DMS153 (cell line): ENCODE measurements at places on chromosomes 2 and 18.

- DNase-seq = no peak
Observed at GRCh38 chr2:1641523-1641922, 102.8 kb downstream of the PXDN start.

DNA sequence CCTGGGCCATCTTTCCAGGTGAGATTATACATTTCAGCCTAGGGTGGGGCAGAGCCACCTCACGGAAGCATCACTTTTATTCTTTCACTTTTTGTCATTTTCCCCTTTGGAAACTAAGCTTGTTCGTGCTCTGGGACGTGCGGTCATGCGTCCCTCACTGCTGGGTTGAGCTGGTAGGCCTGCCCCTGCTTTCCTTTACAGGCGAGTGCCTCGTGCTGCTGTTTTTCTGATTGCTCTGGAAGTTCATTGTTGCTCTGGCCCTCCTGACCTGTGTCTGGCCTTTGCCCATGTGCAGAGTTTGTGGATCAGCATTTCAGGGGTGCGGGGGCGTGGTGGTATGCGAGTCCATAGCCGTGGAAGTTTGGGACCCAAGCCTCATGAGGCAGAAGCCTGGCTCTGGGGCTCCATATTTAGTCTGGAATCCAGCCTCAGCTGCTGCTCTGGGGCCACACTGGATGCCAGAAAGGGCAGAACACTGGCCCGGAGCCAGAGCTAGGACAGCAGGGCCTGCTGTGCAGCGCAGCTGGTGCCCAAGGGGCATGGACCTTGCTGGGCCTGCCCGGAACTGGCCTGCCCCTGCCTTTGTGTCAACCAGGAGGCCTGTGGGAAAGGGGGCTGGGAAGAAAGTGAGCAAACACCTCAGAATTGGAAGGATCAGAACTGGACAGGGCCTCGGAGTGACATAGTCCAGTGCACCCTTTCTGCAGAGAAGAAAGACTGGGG lies 51.1 kb downstream of the CTIF start:
- no peak for DNase-seq

- no peak for DNase-seq
Observed at GRCh38 chr18:79961527-79962291, 2.7 kb upstream of the HSBP1L1 start.

DNA sequence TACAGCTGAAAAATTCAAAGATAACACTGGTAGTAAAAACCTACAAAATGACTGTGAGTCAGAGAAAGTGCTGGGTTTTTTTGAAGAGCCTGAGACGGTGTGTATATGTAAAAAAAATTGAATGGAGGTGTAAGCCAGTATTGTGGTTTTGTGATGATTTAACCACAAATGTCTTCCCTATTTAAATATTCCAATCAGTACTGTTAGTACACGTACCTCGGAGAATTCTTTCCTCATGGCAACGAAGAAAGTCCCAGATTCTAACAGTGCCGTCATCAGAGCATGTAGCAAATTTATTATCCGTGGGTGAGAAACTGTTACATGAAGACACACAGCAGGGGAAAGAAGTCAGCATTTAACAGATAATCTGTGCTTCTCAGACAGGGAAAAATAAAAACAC lies 48.1 kb downstream of the WDR33 start:
- DNase-seq = no peak

DNA sequence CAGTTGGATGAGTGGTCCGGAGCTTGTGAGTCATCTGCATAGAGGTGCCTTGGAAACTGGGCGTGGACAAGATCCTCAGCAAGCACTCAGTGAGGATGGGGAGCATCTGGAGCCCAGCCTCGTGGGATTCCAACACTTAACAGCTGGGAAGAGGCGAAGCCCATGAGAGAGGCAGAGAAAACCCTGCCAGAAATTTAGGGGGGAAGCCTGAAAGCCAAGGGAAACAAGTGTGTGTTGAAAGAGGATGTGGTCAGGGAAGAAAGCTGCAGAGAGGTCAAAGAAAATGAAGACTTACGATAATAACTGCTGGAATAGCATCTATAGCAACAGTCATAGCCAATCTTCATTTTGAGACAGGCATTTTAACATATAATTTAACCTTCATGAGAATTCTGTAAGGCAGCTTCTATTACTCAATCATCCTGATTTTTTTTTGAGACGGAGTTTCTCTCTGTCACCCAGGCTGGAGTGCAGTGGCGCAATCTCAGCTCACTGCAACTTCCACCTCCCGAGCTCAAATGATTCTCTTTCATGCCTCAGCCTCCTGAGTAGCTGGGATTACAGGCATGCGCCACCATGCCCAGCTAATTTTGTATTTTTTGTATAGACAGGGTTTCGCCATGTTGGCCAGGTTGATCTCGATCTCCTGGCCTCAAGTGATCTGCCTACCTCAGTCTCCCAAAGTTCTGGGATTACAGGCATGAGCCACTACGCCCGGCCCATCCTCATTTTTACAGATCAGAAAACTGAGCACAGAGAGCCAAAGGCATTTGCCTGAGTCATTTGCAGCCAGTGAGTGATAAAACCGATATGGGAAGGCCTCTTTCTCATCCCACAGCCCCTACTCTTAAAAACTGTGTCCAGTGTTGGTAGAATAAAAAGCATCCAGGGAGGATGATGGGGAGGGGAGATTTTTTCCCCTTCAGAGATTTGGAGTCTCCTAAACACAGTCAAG lies 214.4 kb upstream of the EPAS1 start:
- DNase-seq = no peak

GRCh38 chr2:134728163-134728562 lies 9.4 kb upstream of the TMEM163 start:
- no peak for DNase-seq

- peak; percentile 32 for DNase-seq
Observed at GRCh38 chr2:211455216-211455841, 898.9 kb downstream of the CPS1 start.

DNA sequence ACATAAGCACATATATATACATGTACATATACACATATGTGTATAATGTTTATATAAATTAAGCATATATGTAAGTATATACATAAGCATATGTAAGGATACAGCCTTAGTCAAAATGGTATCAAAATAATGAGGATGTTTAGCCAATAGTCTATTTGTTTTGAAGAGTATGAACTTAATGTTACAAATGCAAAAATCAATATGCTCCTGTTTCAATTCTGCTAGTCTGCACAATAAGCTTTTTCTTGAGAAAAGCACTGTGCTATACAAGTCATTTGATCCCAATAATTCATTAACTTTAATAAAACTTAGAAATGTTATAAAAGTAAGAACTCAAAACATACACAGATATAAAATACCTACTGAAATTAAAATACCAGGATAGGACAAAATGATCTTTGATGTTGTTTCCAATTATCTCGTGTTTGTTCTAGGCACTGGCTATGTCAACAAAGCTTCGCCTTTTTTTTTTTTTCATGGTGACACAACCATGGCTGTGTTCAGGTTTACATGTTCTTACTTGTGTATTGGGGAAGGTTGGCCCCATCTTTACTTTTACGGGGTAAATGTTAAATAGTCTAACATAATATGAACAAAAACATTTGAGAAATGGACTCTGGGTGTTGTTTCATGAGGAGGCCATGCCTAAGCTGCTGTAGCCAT lies 271.1 kb upstream of the CDH19 start:
- no peak for DNase-seq

DNA sequence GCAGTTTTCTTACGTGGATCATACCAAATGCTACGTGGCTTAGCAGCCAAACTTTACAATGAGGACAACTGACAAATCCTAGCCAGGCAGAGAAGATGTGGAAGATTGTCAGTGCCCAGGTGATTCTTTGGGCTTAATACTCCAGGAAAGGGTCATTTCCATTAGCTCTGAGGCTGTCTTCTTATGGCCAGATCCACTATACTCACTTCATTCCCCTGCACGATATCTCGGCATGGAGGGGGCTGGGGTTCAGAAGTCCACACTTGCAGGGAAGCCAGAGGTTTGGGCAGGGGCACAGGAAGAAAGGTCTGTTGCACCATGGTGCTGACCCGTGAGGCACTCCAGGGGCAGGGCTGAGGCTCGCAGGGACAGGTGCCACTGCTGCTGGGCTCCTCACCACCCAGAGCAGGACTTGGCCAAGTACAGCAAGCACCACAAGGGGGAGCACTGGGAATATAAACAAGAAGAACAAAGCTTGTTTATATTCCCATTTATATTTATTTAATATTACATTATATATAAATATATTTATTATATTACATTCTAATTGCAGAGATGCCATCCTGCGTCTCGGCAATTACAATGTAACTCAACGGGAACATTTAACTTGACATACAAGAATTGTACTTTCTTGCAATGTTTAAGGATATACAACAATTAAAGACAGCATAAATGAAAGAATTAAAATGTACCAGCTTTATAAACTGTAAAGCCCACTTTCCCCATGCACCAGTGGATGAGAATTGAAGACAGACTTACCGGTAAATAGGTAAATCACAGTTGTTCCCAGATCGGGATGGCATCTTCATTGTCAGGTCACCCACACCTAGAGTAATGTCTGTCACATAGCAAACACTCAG lies 27.2 kb downstream of the CLUL1 start:
- no peak for DNase-seq

- DNase-seq = no peak
Observed at GRCh38 chr2:166671801-166672200, 177.8 kb upstream of the SCN7A start.

DNA sequence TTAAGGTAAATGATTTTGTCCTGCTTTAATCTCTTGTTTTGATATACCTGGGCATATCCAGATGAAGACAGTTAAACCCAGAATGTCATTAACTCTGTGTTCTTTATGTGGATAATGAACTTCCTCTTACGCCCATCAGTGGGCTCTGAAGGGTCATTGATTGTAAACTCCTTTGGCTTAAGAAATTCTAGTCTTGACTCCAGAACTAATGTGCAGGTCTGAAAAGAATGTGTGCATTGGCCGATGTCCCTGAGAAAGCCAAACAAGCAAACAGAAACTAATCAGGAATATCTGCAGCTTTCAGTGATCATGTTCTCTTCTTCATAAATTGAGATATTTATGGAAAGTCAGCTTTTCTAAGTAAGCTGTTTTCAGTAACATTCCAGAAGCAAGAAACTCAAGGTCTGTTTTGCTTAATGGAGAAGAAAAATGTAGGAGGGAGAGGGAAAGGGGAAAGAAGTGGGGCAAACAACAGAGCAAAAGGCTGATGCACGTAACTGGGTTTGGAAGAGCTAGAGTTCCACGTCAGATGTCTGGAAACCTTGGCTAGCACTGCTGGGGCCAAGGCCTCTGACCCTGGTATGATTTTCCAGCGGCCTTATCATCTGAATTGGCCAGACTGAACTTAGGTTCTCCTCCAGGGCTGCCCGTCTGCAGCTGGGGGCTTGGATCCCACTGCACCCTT lies 61.3 kb upstream of the FHL2 start:
- DNase-seq = no peak

- DNase-seq = no peak
Observed at GRCh38 chr2:120720746-120721375, 14.8 kb upstream of the GLI2 start.

- DNase-seq = no peak
Observed at GRCh38 chr2:152875701-152876695, 157.6 kb downstream of the ARL6IP6 start.

- no peak for DNase-seq
Observed at GRCh38 chr18:5413447-5413846, 117.9 kb upstream of the ZBTB14 start.

- no peak for DNase-seq
Observed at GRCh38 chr2:216372761-216373291, 543 bp upstream of the MARCHF4 start.

DNA sequence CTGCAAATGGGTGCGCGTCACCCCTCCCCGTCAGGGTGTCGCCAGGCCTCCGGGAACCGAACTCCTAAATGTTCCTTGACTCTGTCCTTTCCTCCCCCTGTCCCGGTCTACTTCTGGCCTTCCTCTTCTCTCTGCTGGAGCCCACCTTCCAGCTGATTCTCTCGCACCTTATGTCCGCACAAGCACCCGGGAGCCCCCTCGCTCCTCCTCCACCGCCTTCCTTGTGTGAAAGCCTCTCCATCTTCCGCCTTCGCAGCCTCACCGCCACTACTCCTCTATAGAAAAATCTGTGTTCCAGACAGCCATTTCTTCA lies 627 bp upstream of the KIF3C start:
- DNase-seq = no peak

DNA sequence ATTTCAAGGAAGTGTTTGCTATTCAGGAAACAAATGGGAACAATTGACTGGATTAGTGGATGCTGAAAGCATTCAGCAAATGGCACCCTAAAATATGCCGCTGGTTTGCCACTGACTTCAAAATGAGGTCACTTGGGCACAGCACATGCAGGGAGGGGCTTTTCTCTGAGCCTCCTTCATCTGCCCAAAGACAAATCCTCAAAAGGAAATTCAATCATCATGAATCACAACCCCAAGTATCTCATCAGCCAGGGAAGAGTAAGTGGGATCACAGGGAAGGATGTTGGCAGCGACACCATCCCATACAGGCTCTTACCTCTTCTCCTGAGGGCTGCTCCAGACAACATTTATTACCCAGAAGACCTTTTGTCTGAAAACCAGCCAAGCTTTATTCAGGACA lies 14.4 kb upstream of the SP140L start:
- no peak for DNase-seq

DNA sequence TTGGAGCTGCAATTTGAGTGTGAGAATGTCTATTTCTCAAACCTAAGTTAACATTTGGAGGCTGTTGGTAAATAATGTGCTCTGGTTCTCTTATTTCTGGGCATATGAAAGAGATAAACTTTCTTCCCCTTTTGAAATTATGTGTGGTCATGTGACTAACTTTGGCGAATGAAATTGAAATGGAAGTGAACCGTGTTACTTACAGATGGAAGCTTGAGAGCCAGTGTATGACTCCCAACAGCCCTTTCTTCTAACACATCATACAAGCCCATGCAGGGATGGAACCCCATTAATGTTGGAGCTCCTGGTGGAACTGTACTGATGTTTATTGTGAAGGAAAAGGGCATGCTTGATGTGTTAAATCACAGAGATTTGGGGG lies 725.8 kb downstream of the TSN start:
- no peak for DNase-seq

GRCh38 chr2:164839914-164840457 lies 1.6 kb downstream of the COBLL1 start:
- DNase-seq = no peak
